HTR-8/SVneo (cell line): ENCODE measurements at places on chromosomes 1 and 21.

DNA sequence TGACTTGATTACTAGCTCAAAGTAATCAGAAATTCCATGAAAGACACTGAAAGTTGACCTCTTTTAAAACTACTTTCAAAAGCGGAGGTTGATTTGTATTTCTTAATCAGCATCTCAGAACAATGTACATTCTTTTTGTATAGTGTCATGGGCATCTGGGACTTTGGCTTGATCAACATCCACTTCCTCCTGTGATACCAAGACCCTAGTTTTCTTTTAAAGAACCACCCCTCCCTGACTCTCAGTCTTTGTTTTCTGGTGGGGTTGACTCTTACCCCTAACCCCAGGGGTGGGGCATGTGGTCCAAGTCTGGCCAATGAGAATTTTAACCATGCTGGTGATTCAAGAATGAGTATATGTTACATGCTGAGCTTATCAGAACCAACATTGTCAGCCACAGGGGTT is 21.7 kb upstream of the IRF2BP2 start:
- DNase-seq = peak; percentile 70

- DNase-seq = no peak
These were observed 15.1 kb upstream of the ST6GALNAC3 start for GRCh38 chr1:76059451-76059850.

DNA sequence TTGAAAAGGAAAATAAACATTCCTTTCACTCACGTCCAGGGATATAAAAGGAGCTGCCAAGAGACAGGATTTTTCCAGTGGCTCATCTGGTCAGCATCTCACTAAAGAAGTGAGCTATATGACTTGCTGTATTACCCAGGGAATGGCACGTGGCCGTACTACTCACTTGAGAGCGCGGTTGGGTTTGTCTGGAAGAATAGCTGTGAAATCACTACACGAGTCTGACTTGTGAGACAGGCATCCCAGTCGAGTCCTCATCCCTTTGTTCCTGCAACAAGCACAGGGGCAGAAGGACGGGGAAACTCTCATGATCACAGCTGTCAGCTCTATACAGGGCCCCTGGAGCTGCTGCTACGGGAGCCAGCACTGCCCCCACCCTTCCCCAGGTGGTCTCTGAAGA is 17.7 kb downstream of the RGS8 start:
- no peak for DNase-seq

DNA sequence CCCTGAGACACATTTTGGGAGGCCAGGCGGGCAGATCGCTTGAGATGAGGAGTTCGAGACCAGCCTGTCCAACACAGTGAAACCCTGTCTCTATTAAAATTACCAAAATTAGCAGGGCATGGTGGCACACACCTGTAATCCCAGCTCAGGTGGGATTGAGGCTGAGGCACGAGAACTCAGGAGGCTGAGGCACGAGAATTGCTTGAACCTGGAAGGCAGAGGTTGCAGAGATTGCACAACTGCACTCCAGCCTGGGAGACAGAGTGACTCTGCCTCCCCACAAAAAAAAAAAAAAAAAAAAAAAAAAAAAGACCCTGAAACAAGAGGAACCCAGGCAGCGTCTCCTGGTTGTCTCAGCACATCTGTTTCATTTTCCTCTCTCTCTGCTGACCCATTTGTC is 24.2 kb downstream of the PGM1 start:
- no peak for DNase-seq

DNA sequence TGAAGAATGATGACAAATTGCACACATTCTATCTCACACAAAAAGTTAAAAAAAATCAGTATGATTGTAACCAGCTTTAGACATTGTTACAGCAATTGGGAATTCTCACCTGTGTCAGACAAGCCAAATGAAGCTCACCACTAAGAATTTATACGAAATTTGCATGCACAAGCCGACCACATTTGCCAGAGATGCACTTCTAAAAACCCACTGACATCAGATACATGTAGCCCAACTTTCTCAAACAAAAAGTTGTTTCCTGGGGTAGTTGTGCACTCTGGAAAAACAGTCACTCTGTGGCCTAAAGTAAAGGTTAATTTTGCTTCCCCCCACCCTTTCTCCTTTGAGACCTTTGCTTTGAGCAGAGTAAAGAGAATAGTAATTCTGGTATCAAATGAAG is 67.9 kb upstream of the IL12RB2 start:
- DNase-seq = no peak

GRCh38 chr1:156461781-156462647 is 38.6 kb downstream of the MEF2D start:
- no peak for DNase-seq

DNA sequence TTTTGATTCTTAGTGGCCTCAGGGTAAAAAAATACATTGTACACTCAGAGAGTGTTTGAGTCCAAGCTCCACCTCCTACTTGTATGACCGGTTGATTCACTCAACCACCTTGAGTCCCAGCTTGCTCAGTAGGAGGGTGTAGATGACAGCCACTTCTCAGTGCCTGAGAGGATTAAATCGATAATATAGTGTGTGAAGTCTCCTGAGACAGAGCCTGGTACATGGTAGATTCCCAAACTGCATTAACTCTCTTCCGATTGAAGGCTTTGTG is 38.4 kb downstream of the NCMAP start:
- no peak for DNase-seq

GRCh38 chr1:25713961-25714360 is 86.0 kb upstream of the SELENON start:
- DNase-seq = no peak
